ENCODE measurements at places on chromosomes 1 and 21.

GRCh38 chr1:216758161-216758560 is 34.9 kb upstream of the ESRRG start:
- no peak for DNase-seq

GRCh38 chr1:38502758-38503157 is 356.8 kb downstream of the RRAGC start:
- DNase-seq: peak; percentile 14

GRCh38 chr1:227532019-227532619 is 31.2 kb upstream of the ZNF678 start:
- no peak for DNase-seq

- no peak for DNase-seq
These were observed 46.5 kb upstream of the EPB41 start for GRCh38 chr1:28867850-28868249.

- DNase-seq: peak; percentile 96
These were observed 475.4 kb downstream of the PTPRU start for GRCh38 chr1:29711582-29712283.

DNA sequence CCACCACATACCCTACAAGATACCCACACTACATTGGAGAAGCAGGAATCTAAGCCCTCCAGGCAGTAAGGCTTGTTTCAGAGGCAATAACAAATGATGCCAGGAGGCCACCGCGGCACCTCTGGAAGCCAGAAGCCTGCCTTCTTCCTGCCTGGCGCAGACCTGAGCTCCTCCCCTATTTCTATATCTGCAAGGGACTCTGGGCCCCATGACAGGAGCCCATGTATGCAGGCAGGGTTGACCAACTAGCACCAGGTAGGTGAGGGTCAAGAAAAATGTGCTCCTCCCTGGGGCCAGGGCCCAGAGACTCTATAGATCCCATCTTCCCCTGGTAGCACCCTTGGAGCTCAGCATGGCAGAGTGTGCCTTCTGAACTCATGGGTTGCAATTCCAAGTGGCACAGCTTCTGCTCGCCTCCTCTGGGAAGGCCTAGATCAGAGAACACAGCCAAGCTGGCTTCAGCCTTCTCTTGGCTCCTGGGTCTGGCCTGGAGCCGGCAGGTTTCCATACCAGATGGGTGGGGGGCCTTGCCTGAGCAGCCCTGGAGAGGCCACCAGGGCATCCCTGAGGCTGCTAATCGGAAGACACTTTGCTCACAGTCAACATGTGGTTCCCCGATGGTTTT is 85.1 kb downstream of the STUM start:
- no peak for DNase-seq

GRCh38 chr21:41375875-41376274 is 14.0 kb downstream of the MX2 start:
- DNase-seq: no peak

GRCh38 chr1:226632922-226633351 is 84.4 kb downstream of the STUM start:
- DNase-seq: no peak

- no peak for DNase-seq
These were observed 1.7 kb downstream of the TFF3 start for GRCh38 chr21:42313501-42313969.

GRCh38 chr1:61420909-61421835 is 303.8 kb downstream of the TM2D1 start:
- DNase-seq: no peak

DNA sequence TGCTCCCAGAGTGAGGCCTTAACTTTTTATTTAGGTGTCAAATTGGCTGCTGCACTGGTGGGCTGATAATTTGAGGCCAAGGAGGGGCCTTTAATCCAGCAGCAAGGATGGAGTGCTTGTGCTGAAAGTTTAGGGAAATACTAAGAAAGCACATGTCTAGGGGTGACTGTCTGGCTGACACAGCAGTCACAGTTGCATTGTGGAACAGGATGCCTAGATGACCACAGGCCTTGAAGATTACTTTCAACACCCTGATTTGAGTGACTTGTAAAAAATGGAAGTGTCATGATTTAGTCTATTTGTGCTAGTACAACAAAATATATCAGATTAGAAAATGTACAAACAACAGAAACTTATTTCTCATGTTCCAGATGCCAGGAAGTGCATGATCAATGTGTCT is 57.7 kb downstream of the ZNF697 start:
- no peak for DNase-seq

GRCh38 chr1:212645546-212646543 is 37.3 kb downstream of the ATF3 start:
- no peak for DNase-seq
